ENCODE measurements at places on chromosomes 2 and 18.

DNA sequence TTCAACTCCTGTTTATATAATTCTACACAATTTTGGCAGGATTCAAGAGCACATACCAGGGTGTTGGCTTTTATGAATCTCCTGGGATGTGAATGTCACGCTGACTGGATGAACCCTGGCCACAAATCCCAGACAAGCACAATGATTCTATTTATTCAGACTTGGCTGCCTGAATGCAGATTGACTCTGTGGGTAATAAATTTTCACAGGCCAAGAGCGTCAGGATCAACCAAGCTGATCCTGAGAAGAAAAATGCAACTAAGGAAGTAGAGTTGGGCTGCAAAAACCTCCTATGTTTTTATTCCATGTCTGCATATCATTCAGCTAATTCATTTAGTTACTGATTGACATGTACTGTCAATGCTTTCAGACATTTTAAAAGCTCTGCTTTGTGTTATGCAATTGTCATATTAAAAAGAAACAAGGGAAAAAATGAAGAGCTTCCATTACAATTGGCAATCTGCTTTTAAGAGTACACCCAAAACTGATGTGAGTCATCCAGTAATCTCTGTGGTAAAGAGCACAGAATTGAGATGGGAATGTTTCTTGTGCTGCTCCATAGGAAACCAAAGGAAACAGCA lies 173.0 kb upstream of the REV1 start:
- no peak for DNase-seq

DNA sequence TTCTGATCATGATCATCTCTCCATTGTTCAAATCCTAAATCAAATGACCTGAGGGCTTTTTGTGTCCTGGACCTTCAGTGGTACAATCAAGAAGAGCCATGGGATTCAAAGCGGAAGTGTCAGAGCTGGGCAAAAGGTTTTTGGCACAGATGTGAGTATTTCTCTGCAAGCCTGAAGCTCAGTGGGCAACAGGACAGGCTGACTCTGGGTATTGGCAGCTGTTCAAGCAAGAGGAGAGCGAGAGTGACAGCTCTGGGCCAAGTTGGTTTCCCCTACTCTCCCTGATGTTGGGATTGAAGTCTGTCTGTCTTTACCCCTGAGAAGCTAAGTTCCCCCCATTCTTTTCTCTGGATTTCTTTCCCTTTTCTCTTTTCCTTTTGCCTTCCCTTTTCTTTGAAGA lies 33.3 kb downstream of the DSEL start:
- DNase-seq = no peak

- DNase-seq = no peak
Observed at GRCh38 chr2:237295889-237296480, 118.0 kb downstream of the COL6A3 start.

- DNase-seq = no peak
Observed at GRCh38 chr2:111111101-111111755, 9.5 kb upstream of the BCL2L11 start.

- no peak for DNase-seq
Observed at GRCh38 chr2:169464882-169465281, 14.4 kb upstream of the BBS5 start.

DNA sequence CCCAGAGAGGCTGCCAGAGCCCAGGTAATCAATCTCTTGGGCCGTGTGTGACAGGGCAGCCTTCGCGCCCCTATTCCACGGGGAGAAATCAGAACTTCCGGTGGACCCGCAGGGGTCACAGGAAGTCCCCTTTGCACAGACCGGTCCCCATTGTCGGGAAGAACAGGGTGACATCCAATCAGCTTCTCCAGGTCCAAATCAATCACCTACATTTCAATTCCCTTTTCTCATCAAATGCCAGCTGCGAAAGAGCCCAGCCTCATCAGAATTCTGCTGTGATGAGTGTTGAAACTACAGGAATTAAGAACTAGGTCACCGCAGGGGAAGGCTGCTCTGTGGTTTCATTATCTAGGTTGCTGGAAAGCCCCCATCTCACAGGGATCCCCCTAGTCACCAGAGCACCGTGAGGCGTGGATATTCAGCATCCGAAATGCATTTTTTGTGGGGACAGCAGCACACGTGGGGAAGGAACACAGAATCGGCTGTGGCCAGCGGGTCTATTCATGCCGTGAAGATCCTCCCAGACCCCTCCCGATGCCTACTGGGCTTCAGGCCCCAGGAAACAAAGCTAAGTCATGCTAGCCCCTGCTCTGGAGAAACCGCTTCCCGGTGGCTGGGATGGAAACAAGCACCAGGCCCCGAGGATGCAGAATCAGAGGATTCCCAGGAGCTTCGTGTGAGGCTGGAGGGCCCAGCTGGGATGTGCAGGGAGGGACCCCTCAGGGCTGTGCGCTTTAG lies 193.7 kb upstream of the ID2 start:
- no peak for DNase-seq

All from stimulated activated CD8-positive, alpha-beta memory T cell treated with anti-CD3 and anti-CD28 coated beads, Interleukin-4, amount 100 ng/mL, for 1 hour (primary cell).